ENCODE measurements at places on chromosomes 7 and 10. TPM values are rescaled to one million over a fixed set of nuclear protein-coding genes. Genes with fewer than 3 reads are reported as not detected.

The OR6B1 gene
- not detected for polyA plus RNA-seq

- DNase-seq = no peak
Measured at GRCh38 chr10:58385784-58386112, 538 bp downstream of the TFAM start.

The CPEB3 gene
- 0.28 TPM for polyA plus RNA-seq

- no peak for DNase-seq
Measured at GRCh38 chr10:60073781-60074656, 167.7 kb upstream of the CCDC6 start.

The BMPER gene
- 8.8 TPM for polyA plus RNA-seq

The CNNM2 gene
- polyA plus RNA-seq = 3.7 TPM

DNA sequence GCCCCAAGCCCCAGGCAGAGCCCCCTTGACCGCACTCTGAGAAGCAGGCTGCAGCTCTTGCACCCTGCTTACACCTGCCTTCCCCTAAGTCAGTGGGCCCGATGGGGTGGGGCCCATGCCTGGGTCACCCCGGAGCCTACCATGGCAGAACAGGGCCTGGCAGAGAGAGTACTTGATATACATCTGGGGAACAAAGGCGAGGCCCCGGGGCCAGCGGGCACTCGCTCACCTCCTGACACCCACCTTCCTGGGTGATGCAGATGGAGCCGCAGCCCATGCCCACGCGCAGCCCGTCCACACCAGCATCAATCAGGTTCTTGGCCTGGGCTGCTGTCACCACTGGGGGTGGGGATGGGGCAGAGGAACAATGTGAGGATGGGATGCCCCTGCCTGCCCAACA is 13.4 kb downstream of the IMPDH1 start:
- no peak for DNase-seq

The CAV1 gene
- 2,064 TPM for polyA plus RNA-seq

- no peak for DNase-seq
Measured at GRCh38 chr10:50349554-50349953, 98.2 kb upstream of the ASAH2 start.

DNA sequence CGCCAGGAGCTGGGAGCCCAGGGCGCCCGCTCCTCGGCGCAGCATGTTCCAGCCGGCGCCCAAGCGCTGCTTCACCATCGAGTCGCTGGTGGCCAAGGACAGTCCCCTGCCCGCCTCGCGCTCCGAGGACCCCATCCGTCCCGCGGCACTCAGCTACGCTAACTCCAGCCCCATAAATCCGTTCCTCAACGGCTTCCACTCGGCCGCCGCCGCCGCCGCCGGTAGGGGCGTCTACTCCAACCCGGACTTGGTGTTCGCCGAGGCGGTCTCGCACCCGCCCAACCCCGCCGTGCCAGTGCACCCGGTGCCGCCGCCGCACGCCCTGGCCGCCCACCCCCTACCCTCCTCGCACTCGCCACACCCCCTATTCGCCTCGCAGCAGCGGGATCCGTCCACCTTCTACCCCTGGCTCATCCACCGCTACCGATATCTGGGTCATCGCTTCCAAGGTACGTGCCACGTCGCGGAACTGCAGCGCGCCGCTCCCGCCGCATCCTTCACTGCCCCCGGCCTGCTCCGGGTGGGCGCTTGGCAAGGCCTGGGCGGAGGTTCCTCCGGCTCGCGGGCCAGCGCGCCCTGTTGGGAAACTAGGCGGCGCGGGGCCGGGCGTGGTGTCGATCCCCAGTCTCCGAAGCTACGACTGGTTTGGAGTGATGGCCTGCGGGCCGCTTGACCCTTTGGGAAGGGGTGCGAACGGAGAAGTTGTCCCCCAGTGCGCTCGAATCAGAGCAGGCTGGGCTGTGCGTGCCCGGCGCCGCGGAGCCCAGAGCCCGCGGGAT is 868 bp downstream of the EMX2 start:
- DNase-seq = no peak

The DYDC2 gene
- not detected for polyA plus RNA-seq

GRCh38 chr10:131272897-131273451 is 38.5 kb downstream of the TCERG1L start:
- no peak for DNase-seq

The NPY4R gene
- 0.21 TPM for polyA plus RNA-seq

DNA sequence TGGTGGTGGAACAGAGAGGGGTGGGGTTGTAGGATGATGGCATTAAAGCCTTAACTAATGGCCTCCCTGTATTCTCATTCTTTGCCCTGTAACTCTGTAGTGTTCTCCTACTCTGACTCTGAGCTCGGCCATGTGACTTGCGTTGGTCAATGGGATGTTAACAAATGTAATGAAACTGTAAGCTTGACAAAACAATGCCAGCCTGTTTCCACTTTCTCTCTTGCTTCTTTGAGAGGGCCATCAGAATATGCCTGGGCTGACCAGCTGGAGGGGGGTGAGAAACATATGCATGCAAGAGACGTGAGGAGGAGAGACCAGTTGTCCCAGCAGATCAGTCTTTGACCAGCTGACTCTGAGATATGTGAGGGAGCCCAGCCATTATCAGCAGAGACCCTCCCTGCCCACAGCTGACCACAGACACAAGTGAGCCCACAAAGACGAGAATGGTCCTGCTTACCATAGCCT is 100.6 kb downstream of the ICA1 start:
- no peak for DNase-seq

The ST8SIA6 gene
- 0.07 TPM for polyA plus RNA-seq

The NIPSNAP2 gene
- polyA plus RNA-seq = 31.1 TPM

DNA sequence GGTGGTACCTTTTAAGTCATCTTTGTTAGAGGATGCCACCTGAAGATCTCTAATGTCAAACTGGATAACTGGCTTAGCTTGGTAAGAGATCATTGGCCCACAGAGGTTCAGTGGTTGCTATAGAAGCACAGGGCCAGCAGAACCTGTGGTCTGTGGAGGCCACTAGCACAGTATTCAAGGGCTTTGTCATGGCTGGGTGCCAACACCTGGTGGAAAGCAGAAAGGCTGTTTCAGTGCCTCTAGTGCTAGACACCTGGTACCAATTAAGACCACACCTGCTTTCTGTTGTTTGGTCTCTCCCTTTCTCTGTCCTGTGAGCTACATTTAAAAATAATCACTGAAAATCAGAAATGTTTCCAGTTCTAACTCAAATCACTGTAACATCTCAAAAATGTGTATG is 10.0 kb upstream of the PCGF5 start:
- DNase-seq = no peak

The FXYD4 gene
- not detected for polyA plus RNA-seq

The JCAD gene
- polyA plus RNA-seq = 13.9 TPM

- DNase-seq = no peak
Measured at GRCh38 chr10:71509444-71509843, 112.7 kb downstream of the CDH23 start.

GRCh38 chr10:81865581-81865980 is 9.4 kb upstream of the NRG3 start:
- no peak for DNase-seq

GRCh38 chr10:124539935-124540641 is 78.5 kb downstream of the LHPP start:
- no peak for DNase-seq

DNA sequence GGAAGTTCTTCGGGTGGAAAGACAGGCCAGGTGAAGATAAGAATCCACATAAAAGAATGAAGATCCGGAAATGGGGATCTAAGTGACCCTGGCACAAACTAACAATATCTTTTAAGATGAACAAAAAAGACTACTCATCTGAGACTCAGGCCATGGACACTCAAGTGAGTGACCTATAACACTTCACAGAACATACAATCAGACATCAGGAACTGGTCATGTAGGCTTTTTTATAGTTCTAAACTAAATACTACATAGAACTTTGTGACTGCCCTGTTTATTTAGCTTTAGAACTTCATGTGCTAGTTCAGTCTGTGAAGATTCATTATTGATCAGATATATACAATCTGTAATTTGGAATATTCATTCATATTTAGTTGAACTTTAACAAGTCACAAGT is 52.8 kb downstream of the MMRN2 start:
- no peak for DNase-seq

The PSTK gene
- 5.5 TPM for polyA plus RNA-seq

The NPSR1 gene
- polyA plus RNA-seq = not detected

The CALHM3 gene
- 0.09 TPM for polyA plus RNA-seq

- DNase-seq = no peak
Measured at GRCh38 chr7:90896458-90896857, 300.3 kb downstream of the CDK14 start.

DNA sequence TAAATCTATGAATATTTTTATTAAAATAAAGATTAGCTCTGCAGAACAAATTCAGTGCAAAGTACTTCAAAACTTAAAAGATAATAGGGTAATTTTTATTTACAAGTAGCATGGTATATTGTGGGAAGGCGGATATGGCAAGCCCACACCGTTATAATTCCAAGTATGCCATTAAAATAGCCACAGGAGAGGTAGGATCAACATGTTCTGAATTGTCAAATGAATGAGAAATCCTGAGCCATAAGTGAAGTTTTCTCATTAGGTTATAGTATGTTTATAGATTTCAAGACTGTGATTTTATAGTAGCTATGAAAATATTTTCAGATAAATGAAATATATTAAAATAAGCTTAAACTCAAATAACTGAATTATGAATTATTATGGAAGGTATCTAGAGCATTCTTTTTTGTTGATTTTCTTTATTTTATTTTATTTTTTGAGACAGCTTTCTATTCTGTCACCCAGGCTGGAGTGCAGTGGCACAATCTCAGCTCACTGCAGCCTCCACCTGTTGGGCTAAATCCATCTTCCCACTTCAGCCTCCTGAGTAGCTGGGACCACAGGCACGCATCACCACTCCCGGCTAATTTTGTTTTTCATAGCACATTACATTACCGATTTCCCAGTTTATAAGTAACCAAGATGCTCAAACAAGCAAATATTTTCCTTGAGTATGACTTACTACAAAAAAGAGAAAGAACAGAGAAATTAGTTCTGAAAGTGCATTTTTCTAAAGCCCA is 956.6 kb downstream of the GATA3 start:
- no peak for DNase-seq

The PIP gene
- polyA plus RNA-seq = not detected

The PPIF gene
- 43.4 TPM for polyA plus RNA-seq

DNA sequence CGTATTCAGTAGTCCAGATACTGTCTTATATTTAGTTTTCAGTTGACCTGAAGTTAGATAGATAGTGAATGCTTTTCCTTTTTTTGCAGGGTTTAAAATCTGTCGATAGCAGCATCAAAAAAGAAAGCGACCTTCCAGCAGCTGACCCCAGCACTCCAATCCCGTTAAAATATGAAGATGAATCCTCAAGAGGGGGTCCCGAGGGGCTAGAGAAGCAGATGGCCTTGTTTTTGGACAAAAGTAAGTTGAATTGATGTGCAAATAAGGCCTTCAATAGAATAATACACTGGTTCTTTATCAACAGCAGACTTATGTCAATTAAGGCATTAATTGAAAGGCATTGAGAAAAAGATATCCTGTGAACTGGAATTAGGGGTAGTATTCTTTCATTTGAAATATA is 18.7 kb downstream of the EDRF1 start:
- DNase-seq = no peak

DNA sequence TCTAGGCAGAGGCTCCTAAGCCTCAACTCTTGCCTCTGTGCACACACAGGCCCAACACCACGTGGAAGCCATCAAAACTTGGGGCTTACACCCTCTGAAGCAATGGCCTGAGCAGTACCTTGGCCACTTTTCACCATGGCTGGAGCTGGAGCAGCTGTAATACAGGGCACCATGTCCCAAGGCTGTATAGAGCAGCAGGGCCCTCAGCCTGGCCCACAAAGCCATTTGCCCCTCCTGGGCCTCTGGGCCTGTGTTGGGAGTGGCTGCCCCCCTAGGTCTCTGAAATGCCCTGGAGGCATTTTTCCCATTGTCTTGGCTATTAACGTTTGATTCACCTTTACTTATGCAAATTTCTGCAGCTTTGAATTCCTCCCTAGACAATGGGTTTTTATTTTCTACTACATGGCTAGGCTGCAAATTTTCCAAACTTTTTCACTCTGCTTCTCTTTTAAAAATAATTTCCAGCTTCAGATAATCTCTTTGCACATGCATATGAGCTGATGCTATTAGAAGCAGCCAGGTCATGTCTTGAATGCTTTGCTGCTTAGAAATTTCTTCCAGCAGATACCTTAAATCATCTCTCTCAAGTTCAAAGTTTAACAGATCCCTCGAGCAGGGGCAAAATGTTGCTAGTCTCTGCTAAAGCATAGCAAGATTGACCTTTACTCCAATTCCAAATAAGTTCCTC is 5.7 kb upstream of the CCDC201 start:
- DNase-seq = no peak

GRCh38 chr10:125979976-125980375 is 83.6 kb downstream of the FANK1 start:
- DNase-seq = no peak

GRCh38 chr10:11909618-11910017 is 86.5 kb downstream of the PROSER2 start:
- DNase-seq = no peak

The CALML5 gene
- polyA plus RNA-seq = not detected

The FKBP6 gene
- polyA plus RNA-seq = not detected

GRCh38 chr7:138195151-138195571 is 118.9 kb downstream of the AKR1D1 start:
- no peak for DNase-seq

GRCh38 chr10:80530816-80531215 is 6.9 kb upstream of the SH2D4B start:
- DNase-seq = no peak

GRCh38 chr10:51103554-51104217 is 29.4 kb downstream of the PRKG1 start:
- no peak for DNase-seq

DNA sequence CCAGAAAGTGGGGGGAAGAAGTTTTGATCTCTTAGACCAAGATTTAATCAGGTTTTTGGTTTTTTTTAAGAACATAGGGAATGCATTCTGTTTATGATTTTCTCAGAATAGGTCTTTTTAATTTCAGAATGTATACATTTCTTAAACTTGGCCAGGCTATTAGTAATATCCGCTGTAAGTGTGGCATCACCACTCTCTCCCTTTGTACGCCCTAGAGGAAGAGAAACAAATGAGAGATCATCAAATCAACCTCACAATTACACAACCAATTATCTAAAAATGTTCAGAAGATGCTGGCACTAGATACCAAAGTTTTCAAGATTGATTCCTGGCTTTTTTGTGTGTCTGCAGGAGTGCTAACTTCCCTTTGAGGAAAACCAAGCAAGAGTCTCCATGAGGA is 70.0 kb downstream of the KLF6 start:
- no peak for DNase-seq

- DNase-seq = no peak
Measured at GRCh38 chr7:121180436-121181063, 148.2 kb upstream of the WNT16 start.

The HUS1 gene
- 14.1 TPM for polyA plus RNA-seq
